ENCODE measurements at places on chromosomes 1 and 21.

- peak; percentile 5 for DNase-seq
These were observed 84.1 kb downstream of the TM2D1 start for GRCh38 chr1:61640531-61641530.

GRCh38 chr1:82030830-82031229, 230.1 kb downstream of the ADGRL2 start:
- DNase-seq, result no peak

GRCh38 chr1:94017155-94017829, 103.7 kb downstream of the ABCA4 start:
- DNase-seq, result no peak

DNA sequence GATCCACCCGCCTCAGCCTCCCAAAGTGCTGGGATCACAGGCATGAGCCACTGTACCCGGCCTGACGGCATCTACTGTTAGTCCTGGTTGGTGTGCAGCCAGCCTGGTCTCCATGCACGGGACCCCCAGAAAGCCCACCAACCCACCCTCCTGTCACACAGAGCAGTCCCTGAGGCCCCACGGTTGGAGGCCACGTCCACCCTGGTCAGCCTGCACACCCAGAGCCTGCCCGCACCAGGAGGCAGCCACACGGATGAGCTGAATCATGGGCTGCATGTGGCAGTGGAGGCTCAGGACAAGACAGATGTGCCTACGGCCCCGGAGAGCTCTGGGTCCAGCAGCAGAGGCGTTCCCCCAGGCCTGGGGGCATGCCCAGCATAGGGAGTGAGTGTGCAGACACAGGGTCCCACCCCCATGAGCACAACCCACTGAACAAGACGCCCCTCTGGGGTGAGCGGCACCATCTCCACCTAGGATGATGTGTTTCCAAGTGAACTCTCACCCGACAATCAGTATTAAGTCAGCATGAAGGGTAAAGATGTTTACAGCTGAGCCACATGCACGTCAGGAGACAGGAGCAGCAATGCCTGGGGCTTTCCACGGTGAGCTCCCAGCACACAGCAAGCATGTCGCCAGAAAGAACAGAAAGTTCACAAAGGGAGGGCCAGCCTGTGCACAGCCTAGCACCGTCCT, 102.1 kb downstream of the WDR4 start:
- DNase-seq, result no peak

- peak; percentile 44 for DNase-seq
These were observed 144.6 kb upstream of the TNR start for GRCh38 chr1:175887981-175888428.

DNA sequence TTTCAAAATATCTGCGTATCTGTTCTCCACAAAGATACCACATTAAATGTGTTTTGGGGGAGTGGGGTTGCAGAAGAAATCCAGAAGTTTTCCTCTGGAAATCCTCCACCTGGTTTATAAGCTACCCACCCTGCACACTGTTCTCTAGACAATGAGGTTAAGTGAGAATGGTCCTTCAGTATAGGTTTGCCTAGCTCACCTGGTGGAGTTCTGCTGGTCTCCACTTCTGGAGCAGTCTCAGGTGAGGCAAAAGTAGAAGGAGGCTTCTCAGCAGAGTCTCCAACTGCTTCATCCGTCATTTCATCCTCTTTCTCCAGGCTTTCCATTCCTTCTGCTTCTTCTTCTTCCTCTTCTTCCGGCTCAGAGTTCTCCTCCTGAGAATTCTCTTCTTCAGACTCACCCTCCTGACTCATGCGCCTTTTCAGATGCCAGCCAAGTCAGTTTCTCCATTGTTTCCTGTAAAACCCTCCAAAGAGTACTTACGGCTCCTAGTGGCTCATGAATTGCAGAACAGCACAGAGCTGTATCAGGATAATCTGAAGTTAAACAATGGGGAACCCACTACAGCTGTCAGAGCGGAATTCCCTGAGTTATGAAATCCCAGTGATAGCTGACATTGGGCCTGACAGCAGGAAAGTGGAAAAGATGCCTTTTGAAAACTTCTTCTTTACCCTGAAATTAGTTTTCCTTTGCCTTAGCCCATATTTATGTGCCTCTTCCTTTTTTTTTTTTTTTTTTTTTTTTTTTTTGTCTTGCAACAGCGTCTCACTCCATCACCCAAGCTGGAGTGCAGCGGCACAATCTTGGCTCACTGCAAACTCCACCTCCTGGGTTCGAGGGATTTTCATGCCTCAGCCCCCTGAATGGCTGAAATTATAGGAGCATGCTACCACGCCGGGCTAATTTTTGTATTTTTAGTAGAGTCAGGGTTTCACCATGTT, 38.5 kb downstream of the MSTO1 start:
- DNase-seq, result no peak

- no peak for DNase-seq
These were observed 66.8 kb downstream of the SLC27A3 start for GRCh38 chr1:153842006-153842471.

GRCh38 chr21:39000496-39000895, 182.8 kb downstream of the PSMG1 start:
- peak; percentile 20 for DNase-seq

DNA sequence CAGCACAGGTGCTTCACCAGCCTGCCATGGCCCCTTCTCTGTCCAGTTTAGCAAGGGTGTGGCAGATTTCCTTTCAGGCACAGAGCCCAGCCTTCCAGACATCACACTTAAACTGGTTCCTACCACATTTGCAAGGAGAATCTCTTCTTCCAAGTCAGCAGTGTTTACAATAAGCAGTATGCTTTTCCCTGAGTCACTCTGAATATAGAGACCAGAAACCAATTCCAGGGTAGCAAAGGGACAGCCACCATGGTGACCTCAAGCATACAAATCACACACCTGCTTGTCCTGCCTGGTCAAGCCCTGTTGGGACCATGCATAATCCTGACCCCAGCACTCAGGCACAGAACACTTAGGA, 8.7 kb upstream of the CBR3 start:
- DNase-seq, result no peak

GRCh38 chr1:226609836-226610455, 61.4 kb downstream of the STUM start:
- DNase-seq, result no peak

GRCh38 chr21:26847921-26848320, 2.7 kb upstream of the ADAMTS1 start:
- DNase-seq, result no peak

GRCh38 chr1:2832506-2833453, 31.3 kb upstream of the TTC34 start:
- no peak for DNase-seq

GRCh38 chr1:65449214-65449823, 28.9 kb downstream of the LEPR start:
- DNase-seq, result no peak

GRCh38 chr1:229240532-229240931, 30.4 kb upstream of the RAB4A start:
- DNase-seq, result no peak

GRCh38 chr1:204461331-204462228, 33.0 kb downstream of the PIK3C2B start:
- peak; percentile 40 for DNase-seq

GRCh38 chr1:219293410-219293809, 119.7 kb downstream of the LYPLAL1 start:
- DNase-seq, result no peak

All from stimulated activated CD4-positive, alpha-beta T cell treated with anti-CD3 and anti-CD28 coated beads, Interleukin-15, amount 100 ng/mL, for 24 hours (primary cell).